ENCODE measurements at places on chromosomes 12 and 14.

- peak; percentile 17 for DNase-seq
Measured at GRCh38 chr12:32390572-32391219, 8.7 kb upstream of the FGD4 start.

GRCh38 chr12:47771304-47771703, 1.7 kb upstream of the SLC48A1 start:
- no peak for DNase-seq

- DNase-seq = no peak
Measured at GRCh38 chr12:115860619-115861018, 416.9 kb downstream of the MED13L start.

DNA sequence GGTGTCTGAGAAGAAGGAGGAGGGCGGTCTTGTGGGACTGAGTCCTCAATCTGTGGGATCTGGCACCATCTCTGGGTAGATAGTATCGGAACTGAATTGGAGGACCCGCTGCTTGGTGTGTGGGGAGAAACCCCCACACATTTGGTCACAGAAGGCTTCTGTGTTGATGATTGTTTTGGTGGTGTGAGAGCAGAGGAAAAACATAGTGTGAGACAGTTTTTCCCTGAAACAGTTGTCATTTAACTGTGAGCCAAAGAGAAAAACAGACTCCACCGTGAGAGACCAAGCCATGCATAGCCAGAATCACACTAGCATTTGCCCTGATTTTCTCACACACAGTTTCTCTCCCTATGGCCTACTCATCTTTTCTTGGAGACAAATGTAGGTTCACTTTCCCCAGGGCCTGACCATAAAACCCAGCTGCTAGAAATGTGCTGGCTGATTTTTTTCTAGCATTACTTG, 91.4 kb upstream of the FLRT2 start:
- DNase-seq = no peak

GRCh38 chr12:176321-177181, 37.4 kb downstream of the SLC6A12 start:
- no peak for DNase-seq

DNA sequence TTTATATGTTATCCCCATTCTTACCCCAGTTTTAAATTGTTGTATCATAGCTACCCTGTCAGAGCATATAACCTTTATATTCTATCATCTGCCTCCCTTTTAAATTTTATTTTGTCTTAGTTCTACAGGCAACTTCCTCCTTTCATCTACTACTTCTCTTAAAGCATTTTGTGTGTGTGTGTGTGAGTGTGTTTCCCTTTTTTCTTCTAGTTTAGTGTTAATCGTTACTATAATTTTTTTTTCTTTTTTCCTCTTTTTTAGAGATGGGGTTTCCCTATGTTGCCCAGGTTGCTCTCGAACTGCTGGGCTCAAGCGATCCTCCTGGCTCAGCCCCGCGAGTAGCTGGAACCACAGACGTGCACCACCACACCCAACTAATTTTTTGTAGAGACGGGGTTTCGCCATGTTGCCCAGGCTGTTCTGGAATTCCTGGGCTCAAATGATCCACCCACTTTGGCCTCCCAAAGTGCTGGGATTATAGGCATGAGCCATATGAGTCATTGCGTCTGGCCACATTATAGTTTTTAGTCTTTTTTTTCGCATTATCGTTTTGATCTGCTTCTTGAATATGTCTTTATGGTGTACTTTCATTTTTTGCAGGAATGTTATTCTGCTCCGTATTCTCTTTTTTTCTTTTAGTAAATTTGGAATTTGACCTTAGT, 33.1 kb upstream of the FBXO34 start:
- DNase-seq = no peak

GRCh38 chr14:39276005-39276404, 42.3 kb downstream of the MIA2 start:
- DNase-seq = no peak

- DNase-seq = no peak
Measured at GRCh38 chr14:93105362-93105761, 10.4 kb downstream of the ITPK1 start.

DNA sequence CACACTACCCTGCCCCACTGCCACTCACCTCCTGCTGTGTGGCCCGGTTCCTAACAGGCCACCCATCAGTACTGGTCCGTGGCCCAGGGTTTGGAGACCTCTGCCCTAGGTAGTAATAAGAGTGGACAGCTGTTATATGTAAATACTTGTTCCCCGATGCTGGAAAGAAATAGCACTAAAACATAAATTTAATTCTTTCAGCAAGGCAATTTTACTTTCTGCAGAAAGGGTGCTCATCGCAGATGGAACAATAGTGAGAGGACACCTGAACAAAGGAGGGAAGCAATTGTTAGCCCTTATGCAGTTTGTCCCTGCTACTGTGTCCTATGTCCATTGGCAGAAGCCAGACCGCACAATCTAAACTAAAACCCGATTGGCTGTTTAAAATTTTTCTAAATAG, 5.9 kb upstream of the CYP46A1 start:
- DNase-seq = no peak

DNA sequence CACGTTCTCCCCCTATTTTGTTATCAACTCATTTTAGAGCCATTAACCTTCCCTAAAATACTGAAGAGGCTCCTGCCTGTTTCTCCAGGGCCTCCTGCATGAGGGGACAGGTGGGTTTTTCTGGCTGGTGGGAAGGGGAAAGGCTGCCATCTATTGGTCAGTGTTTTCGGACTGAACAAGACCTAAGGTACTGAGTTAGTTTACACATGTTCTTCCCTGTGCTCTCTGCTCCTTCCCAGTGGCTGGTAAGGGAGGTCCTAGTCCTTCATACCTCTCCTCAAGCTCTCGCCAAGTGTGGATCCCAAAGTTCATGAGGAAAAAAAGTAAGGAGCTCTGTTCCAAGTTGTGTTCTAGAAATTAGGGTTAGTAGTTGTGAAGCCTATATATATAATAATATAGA, 357.5 kb downstream of the FSCB start:
- DNase-seq = no peak

DNA sequence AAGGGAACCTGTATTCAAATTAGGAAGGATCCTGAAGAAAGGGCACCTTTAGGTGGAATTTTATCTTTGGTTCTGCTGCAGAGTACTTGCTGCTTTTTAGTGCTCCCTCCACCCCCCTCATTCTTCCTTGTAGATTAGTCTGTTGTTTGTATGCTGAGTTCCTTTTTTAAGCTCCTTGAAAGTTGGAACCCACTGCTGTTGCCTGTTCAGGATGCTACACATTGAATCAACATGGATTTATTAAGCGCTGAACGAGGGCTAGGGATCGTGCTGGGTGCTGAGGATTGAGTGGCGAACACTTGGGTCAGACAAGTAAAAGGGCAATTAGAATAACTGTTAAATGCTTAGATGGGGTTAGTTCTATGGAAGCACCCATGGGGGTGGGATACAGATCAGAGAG, 884 bp upstream of the AMN1 start:
- DNase-seq = no peak

DNA sequence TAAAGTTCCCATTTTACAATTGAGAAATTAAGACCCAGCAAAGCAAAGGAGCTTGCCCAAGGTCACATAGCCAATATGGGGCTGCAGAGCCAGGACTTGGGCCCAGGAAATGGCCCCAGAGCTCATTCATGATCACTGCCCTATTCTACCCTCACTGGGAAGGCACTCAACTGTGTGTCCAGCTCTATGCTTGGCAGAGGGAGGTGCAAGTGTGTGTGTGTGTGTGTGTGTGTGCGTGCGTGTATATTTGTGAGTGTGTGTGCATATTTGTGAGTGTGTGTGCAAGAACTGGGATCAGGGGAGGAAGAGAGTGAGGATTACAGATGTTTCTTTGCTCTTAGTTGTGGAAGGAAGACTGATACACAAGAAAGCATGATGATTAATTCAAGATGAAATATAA, 151.2 kb upstream of the CRY1 start:
- DNase-seq = no peak

DNA sequence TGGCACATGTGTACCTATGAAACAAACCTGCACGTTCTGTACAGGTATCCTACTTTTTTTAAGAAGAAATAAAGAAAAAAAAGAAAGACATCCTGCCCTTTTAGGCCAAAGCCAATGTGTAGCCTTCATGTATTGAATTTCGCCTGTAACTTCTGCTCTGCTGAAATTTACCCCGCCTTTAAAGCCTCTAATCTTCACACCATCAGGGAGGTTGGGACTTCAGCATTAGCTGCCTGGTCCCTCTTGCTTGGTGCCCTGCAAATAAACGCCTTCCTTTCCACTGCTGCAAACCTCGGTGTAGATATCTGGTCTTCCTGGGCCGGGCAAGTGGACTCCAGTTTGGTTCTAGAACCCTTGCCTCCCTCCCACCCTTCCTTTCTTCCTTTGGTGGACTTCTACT, 2.6 kb upstream of the KRT71 start:
- no peak for DNase-seq
